Skin of body (tissue), 3 donors: ENCODE measurements at places on chromosomes 4 and X.

DNA sequence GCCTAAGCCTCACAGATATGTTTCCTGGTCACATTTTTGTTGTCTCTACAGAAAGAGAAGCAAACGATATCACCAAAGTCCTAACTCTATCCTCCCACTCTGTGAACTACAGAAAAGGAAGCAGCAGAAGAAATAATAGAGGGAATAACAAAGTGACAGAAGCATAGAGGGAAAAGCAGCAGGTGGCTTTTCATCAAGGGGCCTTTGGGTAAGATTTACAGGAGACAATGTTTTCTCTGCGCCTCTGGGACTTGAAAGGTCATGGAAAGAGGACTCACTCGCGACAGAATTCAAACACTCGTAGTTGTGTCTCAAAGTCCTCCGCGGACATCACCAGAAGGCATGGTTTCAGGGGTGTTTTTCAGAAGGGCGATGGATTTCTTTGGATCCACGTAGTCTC lies 66.1 kb downstream of the SORBS2 start:
- no peak for DNase-seq

DNA sequence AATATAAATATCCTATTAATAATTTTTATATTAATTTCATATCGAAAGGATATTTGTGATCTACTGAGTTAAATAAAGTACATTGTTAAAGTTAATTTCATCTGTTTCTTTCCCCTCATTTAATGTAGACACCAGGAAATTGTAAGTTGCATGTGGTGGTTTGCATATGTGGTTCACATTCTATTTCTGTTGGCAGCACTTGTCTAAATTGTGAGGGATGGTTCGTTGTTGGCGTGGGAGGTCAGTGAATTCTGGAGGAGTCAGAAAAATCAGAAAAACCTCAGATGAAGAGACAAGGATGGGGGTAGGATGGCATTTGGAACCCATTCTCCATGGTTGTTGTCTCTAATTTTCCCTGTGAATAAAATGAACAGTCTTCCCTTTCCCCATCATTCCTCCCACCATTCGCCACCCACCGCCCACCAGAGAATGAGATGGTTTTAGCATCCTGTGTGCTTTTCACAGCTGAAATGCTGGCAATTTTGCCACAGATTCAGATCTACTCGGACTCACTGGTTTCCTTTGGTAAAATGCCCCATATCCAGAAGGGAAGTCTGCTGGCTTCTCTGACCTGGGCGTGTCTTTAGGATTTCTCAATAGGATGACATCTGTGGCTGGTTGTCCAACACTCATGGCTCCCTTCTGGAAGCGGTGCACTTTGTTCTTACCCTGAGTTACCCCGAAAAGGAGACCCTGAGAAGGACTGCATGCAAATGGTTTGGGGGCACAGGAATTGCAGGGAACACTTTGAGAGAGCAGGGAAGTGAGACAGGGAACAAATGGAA lies 52.3 kb downstream of the LGI2 start:
- DNase-seq: no peak

DNA sequence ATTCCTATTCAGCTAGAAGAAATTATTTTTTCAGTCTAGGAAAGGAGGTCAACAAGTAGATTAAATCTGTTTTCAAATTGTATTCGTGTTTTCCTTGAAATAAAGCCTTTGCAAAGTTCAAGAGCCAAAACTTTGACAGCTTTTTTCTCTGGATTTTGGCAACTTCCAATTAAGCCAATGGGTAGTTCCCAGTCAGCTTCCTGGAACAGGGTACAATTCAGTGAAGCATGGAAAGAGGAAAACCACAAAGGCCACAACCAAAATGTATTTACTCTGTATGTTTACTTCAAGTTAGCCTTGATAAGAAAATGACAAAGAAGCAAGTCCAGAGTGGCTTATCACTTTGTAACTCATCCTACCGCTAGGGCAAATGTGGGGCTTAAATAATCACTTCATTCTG lies 188.6 kb downstream of the COMMD8 start:
- DNase-seq: no peak

GRCh38 chr4:123102897-123103471 lies 180.6 kb upstream of the NUDT6 start:
- DNase-seq: peak; percentile 64
